ENCODE measurements at places on chromosomes 7 and 10.

DNA sequence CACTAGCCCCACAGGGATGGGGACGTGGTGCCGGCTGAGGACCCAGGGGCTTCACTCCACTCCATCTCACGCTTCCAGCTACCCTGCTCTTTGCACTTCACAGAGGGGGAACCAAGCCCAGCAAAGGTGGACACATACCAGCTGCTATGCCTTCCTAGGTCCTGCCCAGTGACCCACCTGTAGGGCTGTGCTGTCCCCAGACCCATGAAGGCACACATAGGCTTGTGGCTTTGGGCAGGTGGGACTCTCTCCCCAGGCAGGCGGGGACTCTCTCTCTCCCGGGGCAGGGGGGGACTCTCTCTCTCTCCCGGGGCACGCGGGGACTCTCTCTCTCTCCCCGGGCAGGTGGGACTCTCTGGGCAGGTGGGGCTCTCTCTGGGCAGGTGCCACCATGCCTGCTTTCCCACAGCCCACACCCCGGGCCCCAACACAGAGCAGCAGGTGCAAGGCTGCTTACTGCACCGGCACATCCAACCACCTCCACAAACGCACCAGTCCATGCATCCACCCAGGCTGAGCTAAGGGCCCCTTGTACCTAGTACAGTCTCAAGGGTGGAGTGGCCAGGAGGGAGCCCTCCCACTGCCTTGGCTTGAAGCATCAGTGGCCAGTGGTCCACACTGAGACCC lies 13.8 kb upstream of the GPR146 start:
- H3K27me3 ChIP-seq: no peaks in the 10 kb centered on the region
- H3K4me3 ChIP-seq: peak overlapping the region; percentile 50
- no peak for DNase-seq
- peaks cover 52% of the 10 kb centered on the region for H3K4me1 ChIP-seq

DNA sequence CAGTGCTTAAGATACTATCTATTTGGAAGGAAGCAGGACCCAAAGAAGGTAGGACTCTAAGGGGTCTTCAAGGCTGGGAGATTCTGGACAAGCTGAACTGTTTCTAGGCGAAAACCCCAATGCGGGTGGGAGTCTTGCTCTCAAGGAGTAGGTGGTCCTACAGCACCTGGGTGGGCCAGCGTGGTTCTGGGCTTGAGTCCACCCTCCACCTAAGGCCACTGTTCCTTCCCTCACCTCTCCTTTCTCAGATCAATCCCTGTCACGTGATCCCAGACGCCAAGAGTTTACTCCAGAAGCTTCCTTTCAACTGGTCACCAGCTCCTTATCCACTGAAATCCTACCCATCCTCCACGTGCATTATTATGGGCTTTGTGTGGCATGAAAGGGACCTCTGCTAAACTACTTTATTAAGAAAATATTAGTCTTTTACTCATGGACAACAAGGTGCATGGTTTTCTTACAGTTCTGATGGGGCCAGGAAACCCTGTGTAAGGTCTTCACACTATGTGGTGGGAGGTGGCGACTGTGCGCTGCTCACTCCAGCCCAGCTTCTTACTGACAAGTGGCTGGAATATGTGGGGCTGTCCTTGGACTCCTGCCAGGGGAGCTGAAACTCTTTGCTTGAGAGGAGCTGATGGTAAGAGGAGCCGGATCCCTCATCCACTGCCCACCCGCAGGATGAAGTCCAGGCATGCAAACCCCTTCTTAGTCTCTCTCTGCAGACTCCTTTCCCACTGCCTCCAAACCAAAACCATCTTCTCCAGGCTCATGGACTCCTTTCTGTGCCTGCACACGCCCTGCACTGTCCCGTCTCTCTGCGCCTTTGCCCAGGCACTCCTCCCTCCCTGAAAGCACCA lies 1.6 kb downstream of the ZNF746 start:
- H3K27me3 ChIP-seq: no peaks in the 10 kb centered on the region
- H3K4me1 ChIP-seq: peaks cover 41% of the 10 kb centered on the region
- H3K4me3 ChIP-seq: peak overlapping the region; percentile 98

DNA sequence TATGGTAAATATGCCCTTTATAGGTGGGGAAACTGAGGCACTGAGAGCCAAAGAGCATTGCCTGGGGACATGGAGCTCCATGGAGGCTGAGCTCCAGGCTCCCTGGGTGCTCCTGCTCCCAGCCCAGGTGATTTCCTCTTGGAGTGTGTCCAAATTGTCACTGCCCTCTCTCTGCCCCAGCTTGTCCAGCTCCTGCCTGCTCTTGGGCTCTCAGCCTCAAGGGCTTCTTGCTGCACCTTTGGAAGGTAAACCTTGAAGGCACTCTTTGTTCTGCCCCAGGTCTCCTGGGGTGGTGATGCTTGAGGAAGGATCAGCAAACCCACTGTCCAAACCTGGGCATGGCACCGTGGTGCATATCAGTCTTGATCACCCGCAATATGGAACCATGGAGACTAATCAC lies 166.1 kb downstream of the RPS24 start:
- DNase-seq: no peak
- no peaks in the 10 kb centered on the region for H3K4me1 ChIP-seq
- H3K4me3 ChIP-seq: no peak overlapping the region

DNA sequence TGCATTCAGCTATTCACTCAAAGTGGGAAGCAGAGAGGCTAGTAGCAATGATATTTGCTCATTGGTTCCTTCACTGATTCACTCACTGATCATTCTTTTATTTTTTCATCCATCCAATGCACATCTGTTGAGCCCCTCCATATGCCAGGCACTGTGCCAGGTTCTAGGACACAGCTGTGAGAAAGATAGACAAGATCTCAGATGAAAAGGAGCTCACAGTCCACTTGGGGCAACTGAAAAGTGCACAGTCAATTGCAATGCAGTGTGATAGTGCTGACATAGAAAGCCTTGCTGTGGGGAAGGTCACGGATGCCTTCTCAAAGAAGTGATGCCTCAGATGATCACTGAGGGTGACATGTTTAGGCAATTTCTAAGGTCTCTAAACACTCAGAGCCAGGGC lies 262.3 kb downstream of the PTEN start:
- no peaks in the 10 kb centered on the region for H3K27me3 ChIP-seq
- H3K36me3 ChIP-seq: peaks cover 2% of the 10 kb centered on the region
- no peak overlapping the region for H3K4me3 ChIP-seq
- H3K27ac ChIP-seq: no peak overlapping the region

GRCh38 chr7:143171697-143172096 lies 11.5 kb upstream of the TAS2R39 start:
- H3K4me3 ChIP-seq: no peak overlapping the region
- H3K27me3 ChIP-seq: peaks cover 75% of the 10 kb centered on the region
- no peaks in the 10 kb centered on the region for H3K4me1 ChIP-seq
- no peak for DNase-seq
- no peaks in the 10 kb centered on the region for H3K36me3 ChIP-seq

GRCh38 chr10:128463991-128464760 lies 338.0 kb upstream of the MKI67 start:
- no peaks in the 10 kb centered on the region for H3K36me3 ChIP-seq
- no peaks in the 10 kb centered on the region for H3K4me1 ChIP-seq
- no peak for DNase-seq
- H3K4me3 ChIP-seq: no peak overlapping the region
- H3K27me3 ChIP-seq: no peaks in the 10 kb centered on the region
- H3K27ac ChIP-seq: no peak overlapping the region

DNA sequence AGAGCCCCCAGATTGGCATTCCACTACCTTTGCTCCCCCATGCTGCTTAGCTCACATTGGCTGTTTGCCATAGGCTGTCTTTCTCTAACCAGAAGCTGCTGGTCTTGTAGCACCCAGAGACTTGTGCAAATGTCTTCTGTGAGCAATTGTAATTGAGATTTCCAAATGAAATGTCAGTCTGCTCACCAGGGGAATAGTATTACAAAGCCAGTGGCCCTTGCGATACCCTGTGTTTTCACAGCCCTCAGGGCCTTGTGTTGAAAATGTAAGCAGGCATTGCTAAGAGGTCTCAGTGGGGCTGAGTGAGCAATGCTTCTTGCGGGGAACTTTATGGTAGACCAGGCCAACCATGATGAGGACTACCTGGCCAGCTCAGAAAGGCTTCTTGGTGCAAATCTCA lies 746.5 kb downstream of the LRMDA start:
- DNase-seq: no peak
- no peaks in the 10 kb centered on the region for H3K36me3 ChIP-seq
- H3K4me1 ChIP-seq: no peaks in the 10 kb centered on the region
- no peak overlapping the region for H3K27ac ChIP-seq
- H3K4me3 ChIP-seq: no peak overlapping the region

GRCh38 chr10:132469197-132469884 lies 68.2 kb upstream of the INPP5A start:
- DNase-seq: no peak
- no peak overlapping the region for H3K4me3 ChIP-seq
- H3K27me3 ChIP-seq: peaks cover 29% of the 10 kb centered on the region
- no peak overlapping the region for H3K27ac ChIP-seq
- H3K4me1 ChIP-seq: no peaks in the 10 kb centered on the region
- no peaks in the 10 kb centered on the region for H3K36me3 ChIP-seq

- DNase-seq: no peak
- no peak overlapping the region for H3K27ac ChIP-seq
- H3K4me1 ChIP-seq: no peaks in the 10 kb centered on the region
- H3K4me3 ChIP-seq: no peak overlapping the region
These were observed 59.4 kb upstream of the ZNF438 start for GRCh38 chr10:31090894-31091607.

DNA sequence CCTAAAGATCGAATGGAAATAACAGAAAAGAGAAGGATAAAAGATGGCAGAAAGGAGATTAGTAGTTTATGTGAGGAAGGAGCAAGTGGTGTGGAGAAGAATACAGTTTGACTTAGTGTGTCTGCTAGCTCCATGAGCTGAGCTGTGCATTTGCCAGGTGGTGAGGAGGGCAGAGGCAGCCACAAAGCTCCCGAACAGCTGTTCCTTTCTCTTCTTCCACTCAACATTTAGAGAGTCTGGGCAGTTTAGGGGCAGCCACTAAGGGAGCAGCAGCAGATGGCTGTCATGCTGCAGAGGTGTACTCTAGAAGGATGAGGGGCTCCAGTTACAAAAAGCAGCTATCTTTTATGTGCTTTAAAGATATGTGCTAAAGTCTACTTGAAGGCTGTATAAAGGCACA lies 674.4 kb downstream of the GRM8 start:
- peak overlapping the region; percentile 4 for H3K27ac ChIP-seq
- no peak for DNase-seq
- no peaks in the 10 kb centered on the region for H3K36me3 ChIP-seq
- no peaks in the 10 kb centered on the region for H3K4me1 ChIP-seq
- H3K27me3 ChIP-seq: no peaks in the 10 kb centered on the region
- no peak overlapping the region for H3K4me3 ChIP-seq

DNA sequence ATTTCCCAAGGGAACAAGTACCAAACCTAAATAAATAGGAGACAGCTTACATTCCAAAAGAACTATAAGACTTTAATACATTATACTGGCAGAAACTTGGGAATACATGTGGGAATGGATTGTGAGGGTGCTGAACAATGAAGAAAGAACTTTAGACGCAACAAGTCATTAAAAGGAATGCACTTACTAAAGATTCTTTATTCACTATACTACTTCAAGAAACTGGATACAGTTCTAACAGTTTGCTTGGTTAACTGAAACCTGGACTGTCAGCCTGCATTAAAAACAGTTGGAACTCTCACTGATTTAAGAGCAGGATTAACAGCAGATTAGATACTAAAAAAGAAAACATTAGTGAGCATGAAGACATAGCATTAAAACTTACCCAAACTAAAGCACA lies 12.0 kb downstream of the CACUL1 start:
- DNase-seq: no peak
- no peaks in the 10 kb centered on the region for H3K27me3 ChIP-seq
- peak overlapping the region; percentile 48 for H3K27ac ChIP-seq
- peaks cover 75% of the 10 kb centered on the region for H3K4me1 ChIP-seq
- no peak overlapping the region for H3K4me3 ChIP-seq
- peaks cover 11% of the 10 kb centered on the region for H3K36me3 ChIP-seq

GRCh38 chr10:115278294-115278693 lies 185.1 kb downstream of the ATRNL1 start:
- H3K4me1 ChIP-seq: no peaks in the 10 kb centered on the region
- no peak overlapping the region for H3K27ac ChIP-seq
- H3K36me3 ChIP-seq: no peaks in the 10 kb centered on the region
- no peak for DNase-seq

- H3K27me3 ChIP-seq: no peaks in the 10 kb centered on the region
- no peak overlapping the region for H3K27ac ChIP-seq
- peaks cover 36% of the 10 kb centered on the region for H3K4me1 ChIP-seq
- H3K36me3 ChIP-seq: peaks cover 23% of the 10 kb centered on the region
These were observed 78.4 kb downstream of the RNF216 start for GRCh38 chr7:5702876-5703571.

GRCh38 chr10:74234569-74234968 lies 83.5 kb downstream of the ADK start:
- DNase-seq: no peak
- H3K4me1 ChIP-seq: peaks cover 4% of the 10 kb centered on the region
- peaks cover 1% of the 10 kb centered on the region for H3K36me3 ChIP-seq
- no peaks in the 10 kb centered on the region for H3K27me3 ChIP-seq
- H3K27ac ChIP-seq: no peak overlapping the region

- H3K36me3 ChIP-seq: no peaks in the 10 kb centered on the region
- H3K4me3 ChIP-seq: no peak overlapping the region
- no peak overlapping the region for H3K27ac ChIP-seq
- no peak for DNase-seq
These were observed 17.5 kb downstream of the KCNMA1 start for GRCh38 chr10:77619964-77620703.

- peaks cover 58% of the 10 kb centered on the region for H3K4me1 ChIP-seq
- peak overlapping the region; percentile 92 for H3K27ac ChIP-seq
- H3K36me3 ChIP-seq: peaks cover 8% of the 10 kb centered on the region
- no peaks in the 10 kb centered on the region for H3K27me3 ChIP-seq
- H3K4me3 ChIP-seq: no peak overlapping the region
These were observed 65.1 kb downstream of the ATXN7L1 start for GRCh38 chr7:105811189-105811847.

- no peaks in the 10 kb centered on the region for H3K36me3 ChIP-seq
- no peak overlapping the region for H3K4me3 ChIP-seq
- H3K4me1 ChIP-seq: no peaks in the 10 kb centered on the region
- no peak for DNase-seq
- no peaks in the 10 kb centered on the region for H3K27me3 ChIP-seq
These were observed 30.2 kb downstream of the UNC5B start for GRCh38 chr10:71242622-71243009.

GRCh38 chr7:85593355-85593754 lies 406.5 kb upstream of the SEMA3D start:
- H3K36me3 ChIP-seq: no peaks in the 10 kb centered on the region
- no peaks in the 10 kb centered on the region for H3K4me1 ChIP-seq
- no peak overlapping the region for H3K4me3 ChIP-seq

- no peaks in the 10 kb centered on the region for H3K4me1 ChIP-seq
- H3K27me3 ChIP-seq: peaks cover 15% of the 10 kb centered on the region
- H3K27ac ChIP-seq: no peak overlapping the region
- DNase-seq: no peak
- no peaks in the 10 kb centered on the region for H3K36me3 ChIP-seq
These were observed 77.4 kb downstream of the PON1 start for GRCh38 chr7:95246831-95247370.

GRCh38 chr10:132057191-132057681 lies 8.5 kb upstream of the JAKMIP3 start:
- H3K4me3 ChIP-seq: no peak overlapping the region
- H3K27ac ChIP-seq: no peak overlapping the region
- no peaks in the 10 kb centered on the region for H3K36me3 ChIP-seq
- no peak for DNase-seq

Data from central memory CD8-positive, alpha-beta T cell (primary cell).